Left kidney (tissue), 8 donors: ENCODE measurements at places on chromosomes 5 and 9.
A peak's percentile ranks its signal among the peaks of the same experiment; 100 is the strongest.

DNA sequence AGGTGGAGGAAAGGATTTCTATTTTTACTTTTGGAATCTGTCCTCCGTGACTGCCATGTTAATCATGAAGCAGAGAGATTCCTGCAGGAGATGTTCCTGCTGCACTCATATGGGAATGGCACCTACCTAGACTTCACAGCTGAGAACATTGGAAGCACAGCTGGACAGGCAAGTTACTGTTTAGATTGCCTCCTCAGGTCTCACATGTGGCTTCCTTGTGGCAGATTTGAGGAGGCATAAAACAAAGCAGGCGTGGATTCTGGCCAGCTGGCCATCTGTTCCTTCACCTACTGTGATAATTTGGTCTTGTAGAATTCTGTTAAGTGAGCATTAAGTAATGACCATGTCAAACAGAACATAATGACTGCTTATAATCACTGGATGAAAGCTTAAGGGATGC, 193.4 kb downstream of the EDIL3 start:
- DNase-seq: no peak

DNA sequence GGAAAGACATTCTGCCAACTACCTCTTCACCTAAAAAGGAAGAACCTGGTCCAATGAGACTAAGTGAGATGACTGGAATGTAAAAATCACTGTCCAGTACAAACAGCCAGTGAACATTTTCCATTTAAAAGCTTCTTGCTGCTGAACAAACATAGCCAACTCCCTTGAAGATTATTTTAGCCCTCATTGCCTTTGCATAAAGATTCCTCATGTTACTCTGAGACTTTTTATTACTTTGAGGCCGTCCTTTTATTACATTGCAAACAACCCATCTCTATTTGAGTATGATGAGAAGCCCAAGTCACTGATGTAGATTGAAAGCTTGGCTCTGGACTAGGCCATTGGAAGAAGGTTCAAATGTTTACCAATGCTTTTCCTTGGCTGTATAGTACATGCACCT, 649.8 kb downstream of the CETN3 start:
- DNase-seq: no peak

DNA sequence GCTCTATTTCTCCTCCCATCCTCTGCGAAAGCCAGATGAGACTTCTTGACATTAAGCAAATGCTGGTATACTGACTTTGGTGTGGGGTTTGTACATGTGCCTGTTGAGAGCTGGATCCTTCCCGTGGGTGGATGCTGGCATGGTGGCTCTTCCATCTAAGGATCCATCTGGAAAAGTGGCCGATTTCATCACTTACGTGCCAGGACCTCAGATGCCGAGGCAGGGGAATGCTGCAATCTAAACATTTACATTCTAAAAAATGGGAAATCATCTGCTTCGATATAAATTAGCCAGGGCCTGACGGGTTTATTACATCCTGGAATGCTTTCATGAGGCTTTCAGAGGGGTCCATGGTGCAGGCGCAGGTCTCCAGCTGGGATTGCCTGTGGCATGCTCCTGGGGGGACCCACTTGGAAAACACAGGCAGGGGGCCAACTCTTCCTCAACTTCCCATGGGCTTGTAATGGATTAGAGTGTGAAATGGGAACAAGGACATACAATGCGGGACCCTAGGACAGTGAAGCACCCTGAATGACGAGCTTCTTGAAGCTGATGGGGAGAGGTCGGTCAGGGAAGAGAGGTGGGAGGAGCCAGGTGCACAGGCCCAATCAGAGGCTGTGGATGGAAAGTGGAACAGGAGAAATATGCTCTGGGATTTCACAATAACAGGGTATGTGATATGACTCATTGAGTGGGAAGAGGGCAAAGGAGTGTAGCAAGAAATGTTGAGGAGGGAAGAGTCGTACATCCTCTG, 105.5 kb upstream of the PITX1 start:
- peak; percentile 29 for DNase-seq

DNA sequence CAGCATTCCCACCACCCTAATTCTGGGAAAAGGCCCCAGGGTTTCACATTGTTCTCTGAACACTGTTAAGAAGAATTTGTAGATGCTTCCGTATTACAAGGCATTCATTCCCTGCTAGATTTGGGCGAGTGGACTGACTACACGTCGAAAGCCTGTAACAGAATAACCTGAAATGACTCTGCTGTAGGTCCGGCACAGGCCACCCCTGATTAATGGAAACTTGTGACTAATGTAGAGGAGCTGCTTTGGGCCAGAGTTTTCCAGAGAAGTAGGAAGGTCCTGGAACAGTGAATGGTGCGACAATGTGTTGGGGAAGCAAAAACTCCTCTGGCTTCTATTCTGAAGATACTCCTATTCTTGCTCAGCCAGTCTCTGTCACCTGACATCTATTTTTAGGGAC, 87.6 kb downstream of the NR3C1 start:
- no peak for DNase-seq

- no peak for DNase-seq
Measured at GRCh38 chr5:10439692-10440091, 2.0 kb upstream of the ROPN1L start.
